Ascending aorta (tissue), 2 donors: ENCODE measurements at places on chromosomes 3 and 15. TPM values are rescaled to one million over a fixed set of nuclear protein-coding genes. Genes with fewer than 3 reads are reported as not detected.
A peak's percentile ranks its signal among the peaks of the same experiment; 100 is the strongest.

DNA sequence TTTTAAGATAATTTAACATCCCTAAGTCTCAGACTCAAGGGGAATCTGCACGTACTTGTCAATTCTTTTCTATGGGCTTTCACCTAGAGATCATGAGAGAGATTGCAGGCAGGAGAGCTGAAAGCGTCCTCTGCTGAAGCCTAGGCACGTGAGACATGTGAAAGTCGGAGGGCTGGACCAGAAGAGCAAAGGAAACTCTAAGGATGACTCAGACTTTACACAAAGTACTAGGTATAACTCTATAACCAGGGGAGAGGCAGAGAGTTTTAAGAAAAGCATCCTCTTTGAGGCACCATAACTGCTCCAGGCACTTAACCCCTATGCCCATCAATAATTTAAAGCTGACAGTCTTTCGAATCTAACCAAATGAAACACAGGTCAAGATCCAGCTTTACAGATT, 436.6 kb downstream of the VGLL3 start:
- DNase-seq: no peak

The SMCO1 gene
- not detected for total RNA-seq

DNA sequence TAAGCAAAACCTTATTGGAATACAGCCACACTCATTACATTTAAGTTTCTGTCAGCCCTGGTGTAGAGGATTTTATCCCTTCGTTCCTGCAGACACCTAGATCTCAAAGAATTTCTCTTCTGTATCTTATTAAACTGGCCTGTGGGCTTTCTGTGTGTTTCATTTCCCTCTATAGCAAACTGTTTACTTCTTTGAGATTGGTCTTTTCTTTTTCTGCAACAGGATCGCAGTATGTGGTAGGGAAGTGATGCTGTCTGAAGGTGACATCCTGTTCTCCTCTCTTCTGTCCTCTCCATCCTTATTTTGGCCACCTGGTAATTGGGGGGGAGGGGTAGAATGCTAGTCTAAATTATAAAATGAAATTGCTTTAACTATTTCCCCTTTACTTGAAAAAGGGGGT, 25.5 kb downstream of the ATP1B3 start:
- no peak for DNase-seq

GRCh38 chr3:36874424-36874823, 70.4 kb downstream of the TRANK1 start:
- DNase-seq: no peak

GRCh38 chr3:13465236-13465873, 14.8 kb upstream of the HDAC11 start:
- DNase-seq: no peak

DNA sequence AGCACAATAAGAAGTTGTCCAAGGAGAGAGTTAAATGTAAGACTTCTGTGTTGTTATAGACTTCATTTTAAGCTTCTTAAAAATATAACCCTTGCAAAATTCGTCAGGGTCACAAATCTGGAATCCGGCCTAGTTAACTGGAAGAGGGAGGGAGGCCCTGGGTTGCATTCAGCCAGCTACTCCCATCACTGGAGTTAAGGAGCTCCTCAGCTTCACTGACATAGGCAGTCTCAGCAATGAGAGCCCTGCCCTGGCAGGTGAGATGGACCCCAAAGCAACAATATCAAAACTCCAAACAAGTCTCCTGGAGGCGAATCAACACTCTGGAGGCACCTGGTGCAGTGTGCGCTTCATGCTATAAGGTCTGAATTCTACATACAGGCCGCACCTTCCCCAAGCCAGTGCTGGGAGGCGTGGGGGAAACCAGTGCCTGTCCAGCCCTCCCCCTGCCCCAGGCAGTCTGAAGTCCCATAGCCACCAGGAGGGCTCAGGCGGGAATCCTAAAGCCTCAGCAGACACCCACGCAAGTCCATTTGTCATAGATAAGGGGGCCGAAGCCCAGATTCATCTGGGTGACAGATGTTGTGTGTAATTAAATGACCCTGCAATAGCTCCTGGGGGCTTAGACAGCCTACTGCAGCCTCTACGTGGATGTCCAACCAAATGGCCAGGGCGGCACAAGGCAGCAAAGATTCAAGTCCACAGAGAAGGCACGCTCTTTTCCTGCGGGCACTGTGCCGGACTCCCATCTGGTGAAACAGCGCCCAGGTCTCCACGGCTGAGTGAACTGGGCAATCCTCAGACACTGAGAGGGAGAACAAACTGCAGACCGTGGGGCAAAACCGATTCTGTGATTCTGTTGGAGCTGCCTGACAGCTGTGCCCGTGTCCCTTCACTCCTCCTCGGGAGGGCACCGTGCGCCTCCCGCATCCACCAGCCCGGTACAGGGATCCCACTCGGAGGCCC, 64.9 kb downstream of the ATP10A start:
- no peak for DNase-seq

DNA sequence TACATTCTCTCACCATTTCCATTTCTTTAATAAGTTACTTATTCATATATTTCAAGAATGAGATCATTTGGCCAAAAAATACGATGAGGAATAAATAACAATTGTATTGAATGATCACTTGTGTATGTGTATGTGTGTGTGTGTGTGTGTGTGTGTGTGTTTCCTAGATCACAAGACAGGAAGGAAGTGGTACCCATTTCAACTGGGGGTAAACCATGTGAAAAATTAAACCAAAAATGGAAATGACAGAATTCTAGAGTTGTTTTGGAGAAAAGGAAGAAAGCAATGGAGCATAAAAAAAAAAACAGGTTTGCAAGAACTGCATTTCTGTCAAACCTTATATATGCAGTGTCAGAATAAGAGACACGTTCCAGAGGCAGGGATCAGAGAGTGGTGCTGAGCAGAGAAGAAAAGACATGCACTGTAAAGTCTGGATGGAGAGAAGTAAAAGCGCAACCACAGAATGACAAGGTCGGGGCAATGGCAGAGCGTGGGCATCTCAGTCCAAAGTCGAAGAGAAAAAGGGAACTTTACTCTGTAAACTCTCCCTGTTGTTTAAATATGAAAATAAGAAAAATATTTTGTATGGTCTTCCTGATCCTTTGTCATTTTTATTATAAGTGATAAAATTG, 75.5 kb downstream of the PEX5L start:
- DNase-seq: no peak

GRCh38 chr3:100912976-100913545, 80.2 kb downstream of the ABI3BP start:
- no peak for DNase-seq

DNA sequence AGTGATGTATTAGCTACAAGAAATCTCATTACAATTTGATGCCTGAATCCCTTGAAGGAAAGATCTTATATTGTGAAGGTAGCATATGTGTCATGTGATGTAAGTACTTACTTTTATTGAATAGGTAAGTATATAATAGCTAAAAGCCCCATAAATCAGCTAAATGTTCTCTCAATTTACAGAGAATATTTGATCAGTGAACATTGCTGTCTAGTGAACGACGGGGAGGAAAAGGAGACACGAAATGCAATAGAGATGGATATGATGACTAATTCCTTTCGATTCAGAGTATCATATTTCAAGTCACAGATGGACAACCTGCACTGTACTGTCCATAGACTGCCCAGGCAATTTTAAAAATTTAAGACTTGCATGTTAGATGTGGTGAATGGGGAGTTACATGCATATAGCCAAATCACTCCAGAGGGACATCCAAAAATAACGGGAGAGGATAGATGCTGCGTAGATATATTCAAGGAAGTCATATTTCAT, 462.1 kb upstream of the CDIN1 start:
- DNase-seq: no peak

DNA sequence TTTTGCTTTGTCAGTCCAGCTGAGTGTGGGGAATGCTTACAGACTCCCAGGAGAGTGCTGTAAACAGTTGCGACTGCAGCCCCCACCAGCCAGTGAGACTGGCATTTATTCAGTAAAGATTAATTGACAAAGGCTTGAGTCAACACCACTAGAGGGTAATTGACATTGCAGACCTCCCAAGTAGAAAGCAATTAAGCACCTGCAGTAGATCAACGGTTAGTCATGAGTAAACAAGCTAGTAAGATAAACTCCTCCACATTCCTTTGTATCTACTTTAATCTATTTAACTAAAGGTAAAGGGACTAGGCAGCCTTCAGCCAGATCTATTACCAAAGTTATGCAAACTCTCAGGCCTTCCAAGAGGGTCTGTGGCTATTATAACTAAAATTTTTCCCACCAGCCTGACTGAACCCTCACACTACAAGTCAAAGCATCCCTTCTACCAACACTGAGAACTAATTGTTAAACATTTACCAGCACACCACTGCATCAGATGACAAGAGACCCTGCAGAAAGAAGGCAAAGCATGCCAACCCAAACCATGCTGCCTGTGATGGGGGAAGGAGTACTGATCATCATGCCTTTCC, 30.5 kb upstream of the GALNT15 start:
- no peak for DNase-seq

GRCh38 chr15:42619656-42620371, 44.4 kb downstream of the STARD9 start:
- no peak for DNase-seq

- DNase-seq: no peak
Observed at GRCh38 chr3:113731694-113732093, 14.4 kb downstream of the NAA50 start.

DNA sequence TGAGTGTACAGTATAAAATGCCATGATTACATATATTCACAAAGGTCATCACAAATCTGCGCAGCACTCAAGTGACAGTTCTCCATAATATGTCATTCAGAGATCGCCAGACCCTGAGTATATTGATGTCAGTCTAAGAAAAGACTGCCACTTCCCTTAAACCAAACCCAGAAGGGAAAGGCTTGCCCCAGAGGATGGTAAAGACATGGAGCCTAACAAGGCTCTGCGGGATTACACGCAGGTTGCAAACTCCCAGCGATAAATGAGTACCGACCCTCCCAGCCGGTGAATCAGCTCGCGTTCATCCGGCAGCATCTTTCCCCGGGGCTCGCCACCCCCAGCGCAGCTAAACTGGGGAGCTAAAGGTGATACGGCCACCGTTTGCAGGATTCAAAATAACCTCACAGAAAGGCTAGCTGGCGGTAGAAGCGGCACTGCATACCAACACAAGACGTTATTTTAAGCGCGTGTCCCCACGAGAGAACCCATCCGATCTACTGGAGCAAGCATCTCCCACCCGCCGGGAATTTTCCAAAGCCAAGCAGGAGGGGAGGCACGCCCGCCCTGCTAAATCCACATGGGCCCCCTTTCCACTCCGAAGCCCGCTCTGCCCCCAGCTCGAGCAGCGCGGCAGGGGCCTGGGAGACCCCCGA, 643 bp downstream of the MYO5A start:
- no peak for DNase-seq

The TKT gene
- 219 TPM for total RNA-seq

DNA sequence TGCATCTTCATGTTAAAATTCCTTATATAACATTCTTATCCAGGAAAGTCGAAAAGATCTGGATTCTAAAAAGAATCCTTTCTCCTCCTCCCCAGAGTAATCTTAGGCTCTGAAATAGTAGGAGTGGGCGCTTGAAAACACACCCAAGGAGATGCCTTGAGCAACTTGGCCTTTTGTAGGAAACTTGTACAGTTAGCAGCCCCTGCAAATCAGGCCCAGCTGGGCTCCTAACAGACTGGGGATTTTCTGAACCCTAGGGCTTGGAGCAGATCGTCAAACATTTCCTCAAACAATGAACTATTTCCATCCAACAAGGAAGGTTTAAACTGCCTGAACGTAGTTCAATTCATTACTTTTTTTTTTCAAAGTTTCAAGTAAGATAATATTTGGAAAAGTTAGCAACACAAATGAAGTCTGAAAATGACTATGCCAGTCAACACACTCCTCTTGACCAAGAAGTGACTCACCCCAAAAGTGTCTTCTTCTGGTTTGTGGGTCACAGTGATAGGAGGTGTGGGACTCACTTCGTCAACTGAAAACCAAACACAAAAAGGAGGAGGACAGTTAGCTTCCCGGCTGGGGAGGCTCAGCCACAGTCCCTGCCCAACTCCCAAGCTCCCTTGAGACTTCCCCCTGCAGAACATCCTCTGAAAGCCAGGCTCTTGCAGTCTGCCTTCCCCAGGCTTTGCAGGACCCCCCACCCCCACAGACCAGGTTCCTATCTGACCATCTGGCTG, 129.7 kb downstream of the NTRK3 start:
- no peak for DNase-seq

The DNAJA4 gene
- 3.5 TPM for total RNA-seq

DNA sequence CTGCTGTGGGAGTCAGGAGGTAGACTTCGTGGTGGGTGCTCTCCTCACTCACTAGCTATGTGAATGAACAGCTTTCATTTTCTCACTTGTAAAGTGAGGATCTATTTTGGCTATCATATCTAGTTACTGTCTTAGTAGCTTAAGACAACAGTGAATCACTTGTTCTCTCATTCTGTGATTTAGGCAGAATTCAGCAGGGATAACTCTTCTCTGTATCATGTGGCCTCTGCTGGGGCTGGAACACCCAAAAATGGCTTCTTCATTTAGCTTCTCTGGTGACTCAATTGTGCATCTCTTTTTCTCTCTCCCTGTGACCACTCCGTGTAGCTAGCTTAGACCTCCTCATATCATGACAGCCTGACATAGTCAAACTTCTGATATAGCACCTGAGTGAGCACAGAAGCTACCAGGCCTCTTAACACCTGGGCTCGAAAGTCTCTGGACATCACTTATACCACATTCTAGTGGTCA, 68.4 kb downstream of the BFSP2 start:
- DNase-seq: no peak

The CSPG4 gene
- total RNA-seq: 258 TPM

DNA sequence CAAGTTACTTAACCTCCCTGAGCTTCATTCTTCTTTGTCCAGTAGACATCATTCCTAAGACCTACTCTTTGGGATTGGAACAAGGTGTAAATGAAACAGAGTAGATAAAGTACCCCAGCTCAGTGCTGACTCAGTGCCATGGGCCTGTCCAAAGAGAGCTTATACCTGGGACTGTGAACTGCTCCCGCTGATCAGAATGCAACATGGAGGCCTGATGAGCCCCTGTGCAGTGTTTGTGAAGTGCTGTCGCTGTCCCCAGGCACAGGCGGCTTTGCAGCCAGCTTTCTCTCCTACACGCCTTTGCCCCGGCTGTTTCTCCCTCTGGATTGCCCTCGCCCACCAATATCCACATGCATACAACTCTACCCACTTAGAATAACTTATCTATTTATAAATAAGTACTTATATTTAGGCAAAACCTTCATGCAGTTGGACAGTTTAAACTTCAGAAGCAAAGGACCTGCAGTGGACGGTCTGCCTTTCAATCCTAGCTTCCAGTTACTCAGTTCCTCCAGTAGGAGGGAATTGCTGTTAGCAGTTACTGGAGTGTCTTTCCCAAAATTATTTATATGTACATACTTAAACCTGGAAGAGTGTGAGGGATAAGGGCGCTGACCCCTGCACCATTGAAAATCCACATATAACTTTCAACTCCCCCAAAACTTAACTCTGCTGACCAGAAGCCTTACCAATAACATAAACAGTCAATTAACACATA, 80.0 kb downstream of the CORO2B start:
- DNase-seq: peak; percentile 19

GRCh38 chr3:156483426-156483825, 71.5 kb downstream of the SSR3 start:
- DNase-seq: no peak
